ENCODE measurements at places on chromosomes 11 and 22.

DNA sequence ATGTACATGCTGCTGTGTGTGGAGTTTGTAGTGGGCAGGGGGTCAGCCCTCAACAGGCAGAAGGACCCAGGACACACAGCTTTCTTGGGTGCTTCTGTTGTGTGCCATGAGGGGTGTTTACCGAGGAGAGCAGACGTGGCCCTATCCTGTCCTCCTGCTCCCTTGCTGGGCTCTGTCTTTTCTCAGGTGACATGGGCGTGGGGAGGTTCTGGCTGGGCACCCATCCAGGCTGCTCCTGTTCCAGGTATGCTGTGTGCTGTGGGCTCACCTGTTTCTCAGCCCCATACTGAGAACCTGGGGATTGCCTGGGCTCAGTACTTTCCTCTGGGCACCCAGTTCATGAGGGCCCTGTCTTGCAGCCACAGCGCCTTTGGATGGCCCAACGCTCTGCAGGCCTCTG, 23.3 kb downstream of the MICALL1 start:
- no peak for DNase-seq

GRCh38 chr11:75507571-75507970, 18.2 kb downstream of the GDPD5 start:
- DNase-seq, result no peak

GRCh38 chr11:126355926-126356897, 726 bp downstream of the ST3GAL4 start:
- DNase-seq, result no peak

GRCh38 chr11:8671651-8672062, 10.8 kb downstream of the TRIM66 start:
- DNase-seq, result no peak

- no peak for DNase-seq
Measured at GRCh38 chr11:83051760-83052671, 19.7 kb downstream of the RAB30 start.

- no peak for DNase-seq
Measured at GRCh38 chr11:10674440-10674855, 19.1 kb downstream of the IRAG1 start.

- DNase-seq, result no peak
Measured at GRCh38 chr11:125315079-125315740, 150.7 kb downstream of the PKNOX2 start.

GRCh38 chr11:78022397-78023396, at the start of gene KCTD14:
Gene KCTD14, minus strand, starts transcription at chr11:78023276. Its CDS starts 27 bp downstream, at chr11:78023249.
- DNase-seq, result no peak

DNA sequence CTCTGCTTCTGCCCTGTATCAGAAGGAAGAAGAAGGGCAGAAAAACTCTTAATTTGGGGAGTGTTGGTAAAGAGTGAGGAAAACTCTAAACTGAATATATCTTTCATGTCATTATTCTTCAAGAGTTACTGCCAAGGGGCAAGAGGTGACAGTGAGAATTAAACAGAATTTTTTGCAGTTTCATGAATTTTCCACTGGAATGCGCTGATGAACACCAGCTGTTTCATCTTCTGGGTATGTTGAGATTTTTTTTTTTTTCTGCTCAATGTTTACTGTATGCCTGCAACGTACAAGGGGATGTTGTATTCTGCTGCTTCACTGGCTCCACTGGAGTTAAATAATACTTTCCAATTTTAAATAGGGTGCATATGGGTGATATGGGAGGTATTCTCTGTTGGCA, 117.8 kb downstream of the FAM76B start:
- DNase-seq, result no peak

DNA sequence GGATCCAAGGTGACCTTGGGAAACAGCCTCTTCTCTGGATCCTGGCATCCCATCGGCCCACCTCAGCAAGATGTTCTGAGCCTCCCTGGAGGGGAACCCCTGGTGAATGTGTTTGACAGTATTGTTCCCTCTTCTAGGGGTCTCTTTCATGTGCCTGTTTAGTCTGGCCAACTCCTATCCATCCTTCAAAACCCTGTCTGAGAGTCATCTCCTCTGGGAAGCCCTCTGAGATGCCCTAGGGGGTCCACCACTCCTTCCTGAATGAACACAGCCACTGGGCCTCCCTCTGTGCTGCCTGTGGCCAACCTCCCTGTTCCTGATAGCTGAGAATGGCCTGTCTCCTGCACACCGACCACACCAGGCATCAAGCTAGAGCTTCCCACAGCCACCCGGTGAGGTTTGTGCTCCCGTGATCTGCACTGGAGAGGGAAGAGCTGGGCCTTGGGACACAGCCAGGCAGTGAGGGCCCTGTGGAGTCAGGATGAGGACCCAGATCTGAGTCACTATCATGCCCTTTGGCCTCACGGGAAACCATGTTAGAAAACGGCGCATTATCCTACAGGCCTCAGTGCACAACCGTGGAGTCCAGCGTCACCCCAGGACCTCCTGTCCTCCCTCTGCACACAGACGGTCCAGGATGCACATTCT, 8.8 kb downstream of the WNT7B start:
- no peak for DNase-seq

- no peak for DNase-seq
Measured at GRCh38 chr11:64764040-64764611, 4.4 kb upstream of the PYGM start.

DNA sequence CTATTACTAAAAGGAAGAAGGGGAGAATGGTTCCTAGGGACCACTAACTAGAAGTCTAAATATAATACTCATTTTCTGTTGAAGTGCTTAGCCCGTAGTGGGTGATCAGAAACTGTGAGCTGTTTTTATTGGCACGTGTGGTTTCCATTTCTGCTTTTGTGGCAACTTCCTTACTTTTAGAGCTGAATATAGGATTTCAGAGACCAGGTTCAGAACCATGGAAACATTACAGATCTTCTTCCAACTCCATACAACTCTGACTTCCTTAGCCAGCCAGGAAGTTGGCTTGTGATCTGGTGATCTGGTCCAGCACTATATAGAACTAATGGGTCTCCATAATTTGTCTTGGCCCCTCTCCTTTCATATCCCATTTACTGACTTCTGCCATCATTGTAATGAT, 2.6 kb upstream of the ME3 start:
- DNase-seq, result no peak

DNA sequence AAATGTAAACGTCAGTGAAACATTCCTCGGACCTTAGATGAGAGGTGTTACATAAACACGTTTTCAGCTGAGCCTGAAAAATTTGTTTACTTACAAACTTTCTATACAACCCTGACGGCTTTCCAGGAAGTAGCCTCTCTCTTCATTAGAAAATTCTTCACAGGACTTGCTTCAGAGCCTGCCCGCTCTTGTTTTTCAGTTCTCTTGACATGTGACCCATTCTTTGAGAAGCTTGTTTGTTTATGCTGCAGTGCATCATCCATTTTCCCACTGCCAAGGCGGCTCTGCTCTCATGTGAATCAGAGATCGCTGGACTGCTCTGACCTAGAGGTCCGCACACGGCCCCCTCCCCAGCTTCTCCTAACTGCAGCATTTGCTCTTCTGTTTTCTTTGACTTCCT, 47.9 kb upstream of the ARHGAP42 start:
- no peak for DNase-seq

- DNase-seq, result no peak
Measured at GRCh38 chr11:12017865-12018453, 9.5 kb upstream of the DKK3 start.

Measured in stimulated activated CD4-positive, alpha-beta T cell treated with anti-CD3 and anti-CD28 coated beads, Interleukin-12 subunit alpha, Interleukin-12 subunit beta, amount 100 ng/mL, for 48 hours (primary cell).